Central memory CD4-positive, alpha-beta T cell (primary cell): ENCODE measurements at places on chromosomes 4 and X.
A peak's percentile ranks its signal among the peaks of the same experiment; 100 is the strongest.

GRCh38 chr4:23959396-23960148 is 69.7 kb upstream of the PPARGC1A start:
- DNase-seq: no peak

- DNase-seq: peak; percentile 69
Measured at GRCh38 chrX:15686818-15687685, 22.4 kb upstream of the CLTRN start.

DNA sequence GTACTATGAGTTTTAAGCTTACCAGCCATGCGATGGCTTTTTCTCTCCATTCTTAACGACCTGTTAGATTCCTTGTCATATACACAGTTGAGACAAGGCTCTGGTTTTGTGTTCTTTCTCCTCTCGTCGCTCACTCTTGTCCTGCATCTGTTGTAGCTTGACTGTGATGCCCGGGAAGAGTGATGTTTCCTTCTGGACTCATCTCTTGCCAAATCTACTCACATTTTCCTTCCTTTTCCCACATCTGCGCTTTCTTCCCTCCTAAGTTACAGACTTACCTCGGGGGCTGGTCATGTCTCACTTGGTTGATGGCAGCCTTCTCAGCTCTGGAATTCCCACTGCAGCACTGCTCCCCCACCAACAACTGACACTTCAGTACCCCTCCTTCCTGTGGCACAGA is 4.8 kb upstream of the MAP7D3 start:
- no peak for DNase-seq

- no peak for DNase-seq
Measured at GRCh38 chr4:77911091-77911490, 48.5 kb downstream of the MRPL1 start.

- DNase-seq: no peak
Measured at GRCh38 chrX:132033166-132033565, 10.1 kb downstream of the STK26 start.

- no peak for DNase-seq
Measured at GRCh38 chrX:153245288-153245731, 66.2 kb downstream of the MAGEA1 start.

DNA sequence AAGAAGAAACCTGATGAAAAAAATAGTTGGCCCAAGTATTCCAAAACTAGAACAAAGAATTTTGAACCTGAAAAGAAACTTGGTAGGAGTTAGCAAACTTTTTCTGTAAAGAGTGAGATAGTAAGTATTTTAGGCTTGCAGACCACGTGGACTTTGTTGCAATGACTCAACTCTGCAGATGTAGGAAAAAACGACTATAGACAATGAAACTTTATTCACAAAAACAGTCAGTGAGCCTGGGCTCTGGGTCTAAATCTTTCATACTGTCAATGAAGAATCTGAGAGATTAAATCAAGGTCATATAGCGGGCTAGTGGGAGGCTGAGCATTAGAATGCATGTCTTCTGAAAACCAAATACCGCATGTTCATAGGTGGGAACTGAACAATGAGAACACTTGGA is 23.0 kb downstream of the SH3D19 start:
- DNase-seq: no peak

DNA sequence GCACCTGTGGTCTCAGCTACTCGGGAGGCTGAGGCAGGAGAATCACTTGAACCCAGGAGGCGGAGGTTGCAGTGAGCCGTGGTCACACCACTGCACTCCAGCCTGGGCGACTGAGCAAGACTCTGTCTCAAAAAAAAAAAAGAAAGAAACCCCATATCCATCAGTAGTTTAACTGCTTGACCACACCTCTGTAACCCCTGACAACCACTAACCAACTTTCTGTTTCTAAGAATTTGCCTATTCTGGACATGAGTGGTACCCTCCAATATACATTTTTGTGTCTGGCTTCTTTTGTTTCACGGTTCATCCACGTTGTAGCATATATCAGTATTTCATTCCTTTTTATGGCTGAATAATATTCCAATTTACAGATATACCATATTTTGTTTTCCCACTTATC is 9.1 kb downstream of the PPAT start:
- DNase-seq: no peak

DNA sequence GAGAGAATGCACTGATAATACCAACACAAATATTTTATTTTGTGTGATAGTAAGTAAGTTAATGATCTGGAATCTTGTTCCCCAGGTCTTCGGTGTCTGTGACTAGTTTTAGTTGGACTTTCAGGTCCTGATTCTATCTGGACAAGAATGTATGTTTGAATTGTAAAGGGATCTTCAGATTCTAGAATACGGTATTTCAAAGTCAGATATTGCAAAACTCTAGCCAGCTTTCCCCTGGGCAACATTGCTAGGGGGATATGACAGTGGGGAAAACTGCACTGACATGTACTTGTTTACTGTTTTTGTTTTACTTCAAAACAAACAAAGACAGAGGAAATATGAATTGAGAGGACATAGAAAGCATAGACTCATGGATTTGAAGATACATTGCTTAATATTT is 489.0 kb downstream of the FAM133A start:
- DNase-seq: no peak

DNA sequence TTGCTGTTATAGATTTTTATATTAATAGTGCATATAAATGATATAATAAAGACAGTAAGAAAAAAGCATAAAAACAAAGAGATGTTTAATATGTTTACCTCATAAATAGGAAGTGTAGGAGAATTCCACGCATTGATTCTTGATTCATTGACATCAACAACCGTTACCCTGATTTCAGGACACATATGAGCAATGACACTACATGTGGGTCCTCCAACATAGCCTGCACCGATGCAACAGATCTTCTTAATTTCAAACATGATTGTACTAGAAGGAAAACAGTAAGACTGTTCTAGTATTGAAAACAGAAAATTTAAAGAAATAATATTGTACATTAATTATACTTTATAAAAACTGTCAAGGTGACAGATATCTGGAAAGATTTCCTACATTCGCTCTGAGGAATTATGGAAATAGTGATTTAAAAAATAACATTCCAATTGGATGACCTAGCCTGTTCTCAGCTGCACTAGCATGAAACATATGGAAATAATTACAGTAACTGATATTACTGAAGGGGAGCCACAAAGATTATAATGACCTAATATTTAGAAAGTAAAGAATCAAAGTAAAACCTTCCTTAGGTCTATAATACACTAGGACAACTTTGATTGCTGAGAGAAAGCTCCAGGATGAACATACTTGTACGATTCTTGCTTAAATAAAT is 5.9 kb downstream of the UGDH start:
- DNase-seq: no peak

DNA sequence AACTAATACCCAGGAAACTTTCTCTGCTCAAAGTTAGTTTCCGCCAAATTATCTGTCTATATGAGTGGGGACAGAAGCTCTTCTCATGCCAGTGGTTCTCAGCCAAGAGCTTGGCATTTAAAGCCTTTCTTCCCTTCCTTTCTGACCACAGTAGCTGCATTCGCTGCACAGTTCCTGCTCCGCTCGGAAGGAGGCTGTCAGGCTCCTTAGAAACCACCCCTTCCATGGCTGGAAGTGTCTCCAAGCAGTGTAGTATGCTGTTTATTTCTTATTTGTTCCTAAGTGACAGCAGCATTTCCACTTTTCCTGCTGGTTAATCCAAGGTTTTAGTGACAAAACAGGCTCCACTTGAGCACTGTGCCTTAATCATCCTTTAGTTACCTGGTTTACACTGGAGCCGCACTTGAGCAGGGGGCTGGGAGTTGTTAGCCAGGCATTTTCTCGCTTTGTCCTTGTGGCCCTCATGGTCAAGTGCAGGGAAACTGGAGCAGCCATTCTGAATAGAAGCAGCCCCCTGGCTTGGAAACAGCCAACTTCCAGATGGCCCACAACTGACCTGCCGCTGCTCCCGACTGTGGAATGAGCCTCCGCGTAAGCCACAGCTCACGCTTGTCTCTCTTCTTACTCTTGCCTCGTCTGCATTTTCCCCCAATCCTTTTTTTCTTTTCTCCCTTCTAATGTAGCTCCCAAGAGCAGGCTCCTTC is 739.4 kb upstream of the TENM3 start:
- no peak for DNase-seq

- no peak for DNase-seq
Measured at GRCh38 chrX:16997313-16997712, 50.9 kb downstream of the REPS2 start.

GRCh38 chrX:40867352-40867751 is 132.0 kb upstream of the MED14 start:
- no peak for DNase-seq

GRCh38 chrX:134737061-134737460 is 78.8 kb upstream of the PLAC1 start:
- no peak for DNase-seq

GRCh38 chr4:148415500-148415899 is 26.7 kb downstream of the NR3C2 start:
- DNase-seq: no peak

DNA sequence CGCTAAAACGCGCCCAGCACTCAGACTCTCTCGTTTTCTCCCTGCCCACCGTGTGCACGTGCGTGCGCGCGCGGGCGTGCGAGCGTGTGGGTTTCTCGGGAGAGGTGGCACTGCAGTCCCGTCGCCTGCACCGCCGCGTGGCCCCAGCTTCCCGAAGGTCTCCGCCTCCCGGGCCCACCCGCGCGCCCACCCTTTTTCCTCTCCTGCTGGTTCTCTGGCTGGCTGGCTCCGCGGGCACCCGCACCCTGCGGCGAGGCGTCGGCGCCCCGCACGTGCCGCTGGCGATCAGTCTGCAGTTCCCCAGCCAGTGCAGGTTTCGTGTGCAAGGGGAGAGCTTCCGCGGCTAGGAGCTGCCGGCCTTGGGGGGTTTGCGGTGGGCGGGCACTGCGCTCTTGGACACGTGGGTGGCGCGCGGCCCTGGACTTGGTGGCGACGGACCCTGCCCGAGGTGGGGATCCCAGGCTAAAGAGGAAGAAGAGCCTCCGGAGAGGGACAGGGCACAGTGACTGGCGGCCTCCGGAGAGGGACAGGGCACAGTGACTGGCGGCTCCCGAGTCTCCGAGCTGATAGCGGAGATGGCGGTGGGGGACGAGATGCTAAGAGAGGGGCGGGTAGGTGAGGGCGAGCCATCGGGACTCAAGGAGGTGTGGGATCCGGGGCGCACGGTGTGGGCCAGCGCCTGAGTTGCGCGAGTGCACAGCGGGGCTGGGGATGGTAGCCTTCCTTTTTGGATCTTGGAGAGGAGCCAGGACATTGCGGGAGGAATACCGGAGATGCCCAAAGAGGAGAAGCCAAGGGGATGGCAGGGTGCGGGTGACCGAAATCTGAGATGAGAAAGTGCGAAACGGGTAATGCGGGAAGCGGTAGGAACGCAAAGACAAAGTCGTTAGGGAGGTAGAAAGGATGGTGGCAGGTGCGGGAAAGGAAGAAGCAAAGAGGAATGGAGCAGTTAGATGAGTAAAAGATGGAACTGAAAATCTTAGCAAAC is at the start of gene FAM184B:
TSS of gene FAM184B (minus strand) at position 322 of the 988 bp plus-strand sequence. CDS start 322 bp downstream, outside the sequence.
- DNase-seq: no peak

GRCh38 chr4:84022564-84022963 is 476.5 kb downstream of the NKX6-1 start:
- no peak for DNase-seq

GRCh38 chr4:78356251-78356786 is 195.3 kb upstream of the ANXA3 start:
- no peak for DNase-seq

GRCh38 chr4:129490516-129490915 is 394.6 kb downstream of the C4orf33 start:
- DNase-seq: no peak

DNA sequence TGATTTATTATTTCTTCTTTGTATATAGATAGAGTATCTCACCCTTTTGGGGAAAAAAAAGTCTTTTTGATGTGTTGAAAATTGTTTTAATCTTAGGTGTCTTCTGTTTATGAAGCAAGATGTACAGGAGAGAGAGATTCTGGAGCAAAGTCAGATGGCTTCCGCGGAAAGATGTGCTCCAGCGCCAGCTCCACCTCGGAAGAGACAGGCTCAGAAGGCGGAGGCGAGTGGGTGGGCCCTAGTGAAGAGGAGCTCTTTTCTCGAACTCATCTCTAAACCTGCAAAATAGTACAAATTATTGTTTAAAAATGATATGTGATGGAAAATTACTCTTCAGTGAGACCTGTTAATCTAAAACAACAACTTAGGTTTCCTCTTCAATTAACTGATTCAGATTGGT is 28.9 kb upstream of the TBC1D14 start:
- DNase-seq: no peak

DNA sequence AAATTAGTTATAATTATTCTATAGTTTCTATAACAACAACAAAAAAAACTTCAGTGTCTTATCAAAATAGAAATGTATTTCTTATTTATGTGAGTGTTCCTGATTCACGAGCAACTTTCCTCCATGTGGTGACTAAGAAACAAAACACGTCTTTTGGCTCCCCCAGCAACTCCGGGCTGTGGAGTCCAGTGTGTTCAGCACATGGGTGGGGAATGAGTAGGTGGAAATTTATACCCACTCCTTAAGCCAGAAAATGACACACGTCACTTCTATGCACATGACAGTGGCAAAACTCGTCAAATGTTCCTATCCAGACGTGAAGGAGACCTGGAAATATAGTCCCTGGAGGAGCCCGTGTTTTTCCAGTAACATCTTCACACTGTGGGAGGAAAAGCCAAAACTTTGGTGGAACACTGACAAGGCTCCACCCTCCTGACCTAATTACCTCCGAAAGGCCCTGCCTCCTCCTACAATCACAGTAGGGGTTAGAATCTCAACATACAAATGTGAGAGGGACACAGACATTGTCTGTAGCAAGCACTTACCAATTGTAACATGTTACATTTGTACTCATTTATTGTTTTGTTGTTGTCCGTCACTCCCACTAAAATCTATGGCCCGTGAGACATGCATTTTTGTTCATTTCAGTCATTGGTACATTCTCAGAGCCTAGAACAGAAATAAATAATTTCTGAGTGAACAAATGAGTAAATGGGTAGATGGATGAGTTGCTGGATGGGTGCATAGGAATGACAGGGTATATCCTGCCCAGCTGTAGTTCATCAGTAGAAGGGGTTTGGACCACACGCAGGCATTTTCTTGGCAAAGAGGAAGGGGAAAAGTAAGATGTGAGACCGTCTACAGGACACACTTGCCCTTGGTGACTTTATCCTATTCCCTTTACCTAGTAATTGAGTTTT is 605.8 kb upstream of the TENM3 start:
- no peak for DNase-seq

DNA sequence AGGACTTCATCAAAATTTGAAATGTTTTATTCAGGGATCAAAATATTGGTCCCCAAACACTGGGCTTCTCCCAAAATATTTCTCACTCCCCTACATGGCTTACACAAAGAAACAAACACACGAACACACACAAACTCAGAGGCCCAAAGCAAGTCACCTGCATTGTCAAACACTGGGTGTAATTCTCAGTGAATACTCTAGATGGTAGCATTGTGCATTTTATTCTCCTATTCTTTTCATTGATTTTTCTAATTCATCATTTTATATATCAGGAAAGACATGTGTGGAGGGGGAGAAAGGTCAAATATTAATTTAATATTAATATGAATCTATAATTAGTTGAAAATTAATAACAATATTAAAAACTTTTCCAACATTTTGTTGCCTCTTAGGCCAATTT is 72.3 kb upstream of the TNMD start:
- peak; percentile 1 for DNase-seq

- no peak for DNase-seq
Measured at GRCh38 chrX:129875669-129876068, 30.3 kb upstream of the UTP14A start.

GRCh38 chr4:120680647-120681228 is 241.8 kb downstream of the PRDM5 start:
- DNase-seq: no peak

- DNase-seq: no peak
Measured at GRCh38 chrX:106927023-106927422, 6.8 kb downstream of the CLDN2 start.

GRCh38 chrX:46620505-46620904 is 46.9 kb downstream of the CHST7 start:
- no peak for DNase-seq
